Activated naive CD4-positive, alpha-beta T cell treated with anti-CD3 and anti-CD28 coated beads, Interleukin-2, amount 50 U/mL, for 72 hours (primary cell): ENCODE measurements at places on chromosomes 3 and 15. TPM values are rescaled to one million over a fixed set of nuclear protein-coding genes. Genes with fewer than 3 reads are reported as not detected.

Gene NBEAL2
- 122 TPM for total RNA-seq

Gene GHSR
- not detected for total RNA-seq

Gene SNTN
- total RNA-seq: not detected

Gene DIS3L
- 11.2 TPM for total RNA-seq

Gene MFGE8
- total RNA-seq: 27.6 TPM

Gene PEX11A
- total RNA-seq: 5.0 TPM

Gene ROPN1
- not detected for total RNA-seq

Gene ZNF80
- 0.53 TPM for total RNA-seq

DNA sequence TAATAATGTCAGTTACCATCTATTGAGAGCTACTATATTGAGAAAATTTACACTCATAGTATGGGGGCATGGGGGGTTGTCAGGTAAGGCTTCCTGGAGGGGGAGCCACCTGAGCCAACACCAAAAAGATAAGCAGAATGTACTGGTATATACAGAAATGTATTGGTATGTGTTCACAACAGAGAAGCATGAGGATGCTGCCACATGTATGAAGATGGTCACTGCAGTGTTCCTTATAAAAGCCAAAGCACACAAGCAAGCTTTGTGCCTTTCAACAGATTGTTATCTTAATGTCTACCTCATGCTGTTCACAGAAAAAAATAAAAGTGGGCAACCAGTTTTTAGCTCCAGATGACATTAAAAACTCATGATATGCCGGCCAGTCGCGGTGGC, 149.0 kb downstream of the MAGI1 start:
- no peak for DNase-seq

DNA sequence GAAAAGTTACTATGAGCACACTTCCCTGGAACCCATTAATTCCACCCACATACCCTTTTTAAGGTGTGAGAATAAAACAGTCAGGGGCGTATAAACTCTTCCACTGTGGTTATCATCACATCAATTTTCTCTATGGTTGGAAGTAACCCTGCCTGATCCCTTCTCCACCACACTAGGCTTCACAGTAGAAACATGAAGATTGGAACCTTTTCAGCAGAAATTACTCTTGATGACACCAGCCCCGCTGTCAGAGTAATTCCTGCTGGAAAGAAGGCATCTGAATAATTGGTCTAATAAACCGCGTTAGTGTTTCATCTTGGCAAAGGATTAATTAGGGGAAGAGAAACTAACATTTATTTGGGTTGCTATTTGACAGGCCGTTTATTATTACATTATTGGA, 278.4 kb downstream of the MFSD1 start:
- DNase-seq: no peak

GRCh38 chr3:149615731-149616221, 42.0 kb downstream of the WWTR1 start:
- DNase-seq: no peak

- DNase-seq: no peak
Observed at GRCh38 chr3:1292571-1293071, 199.8 kb downstream of the CNTN6 start.

- no peak for DNase-seq
Observed at GRCh38 chr15:59292442-59293151, 80.1 kb downstream of the MYO1E start.

GRCh38 chr3:122689587-122689986, 8.9 kb downstream of the PARP14 start:
- no peak for DNase-seq

- no peak for DNase-seq
Observed at GRCh38 chr3:76310667-76311066, 525.3 kb upstream of the ZNF717 start.

- no peak for DNase-seq
Observed at GRCh38 chr3:95705786-95706418, 1108.5 kb upstream of the EPHA6 start.

GRCh38 chr3:125189378-125190165, 23.0 kb downstream of the SLC12A8 start:
- no peak for DNase-seq

GRCh38 chr3:45275006-45275704, 49.1 kb upstream of the TMEM158 start:
- no peak for DNase-seq
